GM04504 (cell line): ENCODE measurements at places on chromosomes 2 and 18.

- no peak for DNase-seq
These were observed 390 bp downstream of the PCARE start for GRCh38 chr2:29073933-29074332.

- peak; percentile 78 for DNase-seq
These were observed 25.2 kb upstream of the LCLAT1 start for GRCh38 chr2:30421604-30422443.

DNA sequence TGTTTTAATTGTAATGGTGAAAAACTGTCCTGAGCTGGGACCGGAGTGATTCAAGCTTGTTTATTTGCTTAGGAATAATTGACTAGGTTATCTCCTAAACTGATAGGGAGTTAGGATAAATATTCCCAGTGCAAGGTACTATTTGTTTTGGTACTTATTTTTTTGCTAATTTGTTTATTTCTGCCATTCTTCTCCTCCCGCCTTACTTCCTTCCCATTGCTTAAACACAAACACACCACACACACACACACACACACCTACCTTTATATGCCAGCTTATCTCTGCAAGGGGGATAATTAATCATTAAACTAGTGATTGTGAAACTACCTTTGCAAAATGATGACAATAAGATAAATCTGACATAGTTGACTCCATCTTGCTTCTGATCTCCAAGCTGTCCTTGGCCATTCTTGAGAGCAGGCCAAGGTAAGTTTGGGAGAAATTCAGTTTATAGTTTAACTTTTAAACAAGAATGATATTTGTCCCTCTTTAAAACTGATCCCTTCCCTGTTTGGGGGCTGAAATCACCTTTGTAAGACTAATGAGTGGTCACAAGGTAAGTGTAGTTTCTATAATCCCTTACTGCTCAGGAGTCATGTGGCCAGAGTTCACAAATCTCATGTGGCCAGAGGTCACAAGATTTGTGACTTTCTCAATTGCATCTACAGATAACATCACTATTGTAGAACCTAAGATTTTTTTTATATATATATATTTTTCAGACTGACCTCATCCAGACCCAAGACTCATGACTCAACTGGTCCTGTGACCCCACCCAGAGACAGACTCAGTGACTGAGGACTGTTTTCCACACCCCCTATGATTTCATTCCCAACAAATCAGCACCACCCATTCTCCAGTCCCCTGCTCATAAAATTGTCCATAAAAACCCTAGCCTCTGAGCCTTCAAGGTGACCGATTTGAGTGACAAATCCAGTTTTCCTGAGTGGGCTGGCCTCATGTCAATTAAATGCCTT, 83.1 kb upstream of the LRRTM4 start:
- DNase-seq, result no peak

GRCh38 chr2:191693778-191694177, 15.8 kb downstream of the NABP1 start:
- no peak for DNase-seq

DNA sequence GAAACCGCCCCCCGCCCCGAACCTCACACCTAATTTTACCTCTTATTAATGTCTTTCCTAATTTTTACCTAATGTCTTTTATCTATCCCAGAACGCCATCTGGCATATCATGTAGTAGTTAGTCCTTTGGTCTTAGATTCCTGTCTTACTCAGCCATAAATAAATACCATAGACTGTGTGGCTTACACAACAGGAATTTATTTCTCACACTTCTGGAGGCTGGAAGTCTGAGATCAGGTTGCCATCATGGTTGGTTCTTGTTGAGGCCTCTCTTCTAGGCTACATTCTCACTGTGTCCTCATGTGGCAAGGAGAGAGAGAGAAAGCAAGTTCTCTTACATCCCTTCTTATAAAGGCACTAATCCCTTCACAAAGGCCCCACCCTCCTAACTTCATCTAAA, 46.8 kb downstream of the RHBDD1 start:
- no peak for DNase-seq

DNA sequence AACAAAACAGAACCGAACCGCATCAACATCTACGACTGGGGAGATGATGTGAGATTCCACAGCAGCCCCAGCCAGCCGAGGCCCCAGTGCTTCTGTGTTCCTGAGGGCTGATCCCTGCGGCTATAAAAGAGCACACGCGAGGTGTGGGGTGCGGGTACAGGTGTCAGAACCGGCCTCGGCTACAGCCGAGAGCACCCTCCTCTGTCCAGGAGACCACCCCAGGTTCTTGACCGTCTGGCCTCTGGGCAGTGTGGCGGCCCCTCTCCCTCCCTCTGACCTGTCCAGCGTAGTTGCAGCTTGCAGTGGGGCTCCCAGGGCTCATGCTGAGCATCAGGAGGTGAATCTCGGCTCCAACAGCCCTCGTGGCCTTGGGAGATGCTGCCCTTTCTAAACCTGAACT, 23.7 kb downstream of the RTP5 start:
- DNase-seq, result no peak

DNA sequence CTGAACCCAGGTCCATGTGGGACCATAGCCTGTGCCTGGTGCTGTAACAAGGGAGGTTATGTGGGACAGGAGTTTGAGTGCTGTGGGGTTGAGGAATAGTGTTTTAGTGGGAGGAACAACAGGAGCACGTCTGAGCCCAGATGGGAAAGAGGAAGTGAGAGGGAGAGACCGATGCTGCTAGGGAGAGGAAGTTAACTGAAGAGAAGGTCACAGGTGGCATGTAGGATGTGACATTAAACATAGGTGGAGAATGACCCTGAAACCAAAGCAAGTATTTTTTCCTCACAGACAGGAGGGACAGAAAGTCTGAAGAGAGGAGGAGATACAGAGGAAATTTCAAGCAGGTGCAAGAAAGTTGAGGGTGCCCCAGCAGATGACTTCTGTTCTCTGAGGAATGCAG, 87.8 kb downstream of the ACOXL start:
- DNase-seq, result no peak

DNA sequence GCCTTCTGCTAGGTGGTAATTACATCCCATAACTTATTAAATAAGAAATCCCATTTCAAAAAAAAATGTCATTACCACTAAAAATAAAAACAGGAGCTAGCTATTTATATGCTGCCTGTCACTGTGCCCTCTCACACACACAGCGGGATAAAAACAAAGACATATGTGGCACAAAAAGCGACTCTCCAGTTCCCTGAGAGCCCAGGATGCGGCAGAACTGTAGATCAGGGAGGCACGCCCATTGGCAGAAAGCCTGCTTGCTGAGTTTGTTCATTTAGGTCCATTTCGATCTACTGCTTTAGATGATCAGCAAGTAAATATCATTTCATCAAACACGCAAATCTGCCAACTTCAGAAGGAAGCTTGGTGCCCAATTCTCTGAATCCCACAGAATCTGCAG, 124.4 kb downstream of the TMEM163 start:
- no peak for DNase-seq

DNA sequence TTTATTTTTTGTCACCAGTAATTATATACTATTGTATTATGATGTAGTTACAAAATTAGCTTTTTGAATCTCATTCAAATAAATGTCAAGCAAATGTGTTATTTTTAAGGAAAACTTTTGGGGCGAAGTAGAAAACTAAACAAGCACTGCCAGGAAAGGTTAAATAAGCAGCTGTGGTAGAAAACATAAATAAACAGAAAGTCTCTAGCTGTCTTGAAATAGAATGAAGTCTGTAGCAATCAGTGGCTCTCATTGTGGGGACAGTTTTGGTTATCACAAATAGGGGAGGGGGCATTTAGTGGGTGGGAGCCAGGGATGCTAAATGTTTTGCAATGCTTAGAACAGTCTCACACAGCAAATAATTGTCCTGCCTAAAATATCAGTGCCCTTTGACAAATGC, 3.4 kb downstream of the INSIG2 start:
- no peak for DNase-seq

DNA sequence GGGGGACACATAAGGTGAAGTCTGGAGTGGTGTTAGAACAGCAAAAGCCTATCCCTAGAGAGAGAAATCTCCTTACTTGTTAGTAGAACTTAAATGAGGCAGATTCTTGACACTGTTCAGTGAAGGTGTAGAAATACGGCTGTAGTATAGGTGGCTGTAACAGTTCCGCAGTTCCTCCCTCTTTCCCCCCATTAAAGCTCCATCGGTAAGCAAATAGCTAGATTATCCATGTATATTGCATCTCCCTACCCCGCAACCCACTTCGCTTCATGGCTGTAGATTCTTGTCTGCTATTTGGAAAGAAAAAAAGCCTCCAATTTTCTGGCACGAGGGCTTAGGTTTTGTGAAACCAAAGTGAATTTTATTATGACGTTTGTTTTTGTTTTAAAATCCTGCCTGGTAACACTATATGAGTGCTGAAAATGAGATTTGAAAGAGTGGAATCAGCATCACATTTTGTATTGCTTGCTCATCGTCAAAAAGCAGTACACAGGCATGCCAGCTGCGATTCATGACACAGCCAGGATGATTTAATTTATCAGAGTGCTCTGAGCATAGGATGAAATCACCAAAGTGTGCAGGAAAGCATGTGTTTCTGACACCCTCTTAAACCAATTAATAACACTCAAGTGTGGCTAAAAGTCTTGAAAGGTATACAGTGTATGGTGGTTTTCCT, 1.4 kb downstream of the FAM171B start:
- DNase-seq, result peak; percentile 28

GRCh38 chr18:48982266-48982665, 31.5 kb upstream of the SMAD7 start:
- no peak for DNase-seq

GRCh38 chr18:46337271-46337670, 233.1 kb downstream of the HAUS1 start:
- DNase-seq, result no peak

DNA sequence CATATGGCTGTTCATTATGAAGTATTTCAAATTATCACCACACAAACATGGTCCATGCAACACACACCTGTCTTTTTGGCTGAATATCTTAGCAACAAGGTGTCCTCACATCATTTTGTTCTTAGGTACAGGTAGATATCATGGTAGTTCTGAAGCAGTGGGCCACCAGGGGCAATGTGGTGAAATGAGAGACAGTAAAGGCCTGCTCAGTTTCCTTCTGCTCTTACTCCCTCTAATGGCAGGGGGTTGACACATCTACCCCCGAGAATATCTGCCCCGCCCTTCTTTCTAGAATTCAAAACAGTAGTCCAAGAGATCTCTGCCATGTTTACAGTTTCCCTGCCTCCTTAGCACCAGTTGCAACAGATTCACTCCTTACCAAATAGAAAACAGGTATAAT, 147.0 kb upstream of the KLHL14 start:
- DNase-seq, result no peak

DNA sequence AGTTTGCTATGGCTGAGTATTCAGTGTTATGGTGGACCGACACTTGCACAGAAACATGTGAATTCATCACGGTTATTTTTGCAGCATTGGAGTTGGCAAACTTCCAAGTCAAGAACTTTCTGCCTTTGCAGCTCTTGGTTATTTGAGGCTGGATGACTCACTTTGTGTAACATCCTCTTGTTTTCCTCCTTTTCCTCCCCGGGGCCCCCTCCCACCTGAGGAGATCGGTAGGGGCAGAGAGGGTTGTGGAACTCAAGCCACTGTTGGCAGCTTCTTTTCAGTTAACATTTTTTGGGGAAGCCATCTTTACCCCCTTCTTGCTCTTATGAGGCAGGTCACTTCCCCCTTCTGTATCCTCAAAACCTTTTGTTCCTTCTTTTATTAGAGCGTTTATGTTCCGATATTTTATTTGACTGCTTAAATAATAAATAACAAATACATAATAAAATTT, 48.6 kb downstream of the DDX1 start:
- peak; percentile 9 for DNase-seq

GRCh38 chr2:6863792-6864191, 1.9 kb downstream of the CMPK2 start:
- no peak for DNase-seq

GRCh38 chr2:26767894-26768487, 3.9 kb downstream of the SLC35F6 start:
- no peak for DNase-seq

DNA sequence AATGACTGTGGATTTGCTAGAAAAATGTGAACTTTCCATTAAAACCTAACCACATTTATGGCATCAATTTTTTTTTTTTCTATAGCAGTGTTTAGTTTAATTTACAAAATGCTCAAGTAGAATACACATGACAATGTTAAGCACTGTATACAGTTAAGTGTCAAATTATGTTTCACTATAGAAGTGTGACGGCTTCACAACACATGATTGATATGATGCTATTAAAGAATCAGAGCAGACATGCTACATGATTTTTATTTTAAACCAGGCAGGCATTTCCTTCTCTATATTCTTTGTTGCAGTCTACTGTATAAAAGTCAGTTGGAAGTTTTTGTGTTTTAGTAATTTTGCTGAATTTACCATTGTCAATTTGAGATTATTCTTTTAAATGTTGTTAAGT, 43.6 kb downstream of the PROKR1 start:
- DNase-seq, result no peak

GRCh38 chr2:184452907-184453306, 145.4 kb upstream of the ZNF804A start:
- no peak for DNase-seq
